CD4-positive, CD25-positive, alpha-beta regulatory T cell (primary cell): ENCODE measurements at places on chromosomes 5 and 9.

- no peak for DNase-seq
Measured at GRCh38 chr9:2764353-2764752, 47.0 kb downstream of the KCNV2 start.

DNA sequence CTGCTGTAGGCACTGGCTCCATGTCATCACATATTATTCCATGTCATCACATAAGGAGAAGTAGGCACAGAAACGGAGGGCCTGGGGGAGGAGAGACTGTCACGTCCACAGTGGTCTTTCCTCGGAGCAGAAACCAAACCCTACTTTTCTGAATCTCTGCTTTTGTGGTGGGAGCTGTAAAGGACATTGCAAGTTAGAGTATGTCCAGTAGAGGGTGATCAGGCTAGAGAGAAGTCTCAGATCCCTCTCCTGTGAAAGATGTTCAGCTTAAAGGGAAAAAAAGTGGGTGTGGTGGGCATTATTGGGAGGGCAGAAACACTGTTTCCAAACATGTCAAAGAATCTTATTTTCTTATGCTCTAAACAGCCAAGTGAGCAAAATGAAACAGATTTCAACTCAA lies 19.4 kb upstream of the FBP2 start:
- no peak for DNase-seq

GRCh38 chr5:170818232-170818631 lies 34.7 kb downstream of the GABRP start:
- no peak for DNase-seq

DNA sequence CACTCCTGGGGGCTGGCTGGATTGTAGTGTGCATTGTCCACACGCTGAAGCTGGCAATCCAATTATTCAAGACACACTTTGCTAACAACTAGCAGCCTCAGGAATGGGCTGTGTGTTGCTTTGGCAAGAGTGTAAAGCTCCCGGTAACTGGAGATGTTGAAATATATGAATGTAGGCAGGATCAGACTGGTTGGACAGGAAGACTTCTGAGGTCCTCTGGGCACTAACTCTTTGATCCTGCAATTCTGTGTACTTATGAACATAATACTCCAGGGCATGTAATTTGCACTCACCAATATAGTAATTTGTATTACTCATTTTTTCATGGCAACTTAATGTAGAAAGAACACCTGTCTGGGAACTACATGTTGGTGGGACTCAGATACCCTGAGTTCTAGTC lies 106.7 kb upstream of the SLC28A3 start:
- DNase-seq: no peak

- peak; percentile 60 for DNase-seq
Measured at GRCh38 chr5:10355071-10355889, 1.8 kb downstream of the MARCHF6 start.

GRCh38 chr5:29367176-29367833 lies 1826.2 kb upstream of the CDH6 start:
- no peak for DNase-seq

DNA sequence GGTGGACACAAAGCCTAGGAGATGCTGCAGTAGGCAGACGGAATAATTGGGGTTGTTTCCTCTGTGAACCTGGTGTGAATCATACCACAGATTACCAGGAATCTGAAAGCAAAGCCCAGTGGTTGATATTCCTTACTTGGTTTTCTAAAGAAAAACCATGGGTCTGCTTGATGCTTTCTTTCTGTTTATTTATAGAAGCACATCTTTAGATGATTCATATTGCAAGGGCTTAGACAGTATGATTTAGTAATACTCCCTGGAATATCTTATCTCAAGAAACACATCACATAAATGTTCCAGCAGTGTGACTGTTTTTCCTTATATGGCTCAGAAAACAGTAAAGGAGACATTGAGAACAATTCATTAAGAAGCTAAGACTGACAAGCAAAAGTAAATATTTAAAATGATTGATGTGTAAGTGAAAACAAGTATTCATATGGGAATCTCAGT lies 623.3 kb downstream of the RAB3C start:
- DNase-seq: no peak

GRCh38 chr9:78074385-78075291 lies 43.0 kb upstream of the GNAQ start:
- no peak for DNase-seq

DNA sequence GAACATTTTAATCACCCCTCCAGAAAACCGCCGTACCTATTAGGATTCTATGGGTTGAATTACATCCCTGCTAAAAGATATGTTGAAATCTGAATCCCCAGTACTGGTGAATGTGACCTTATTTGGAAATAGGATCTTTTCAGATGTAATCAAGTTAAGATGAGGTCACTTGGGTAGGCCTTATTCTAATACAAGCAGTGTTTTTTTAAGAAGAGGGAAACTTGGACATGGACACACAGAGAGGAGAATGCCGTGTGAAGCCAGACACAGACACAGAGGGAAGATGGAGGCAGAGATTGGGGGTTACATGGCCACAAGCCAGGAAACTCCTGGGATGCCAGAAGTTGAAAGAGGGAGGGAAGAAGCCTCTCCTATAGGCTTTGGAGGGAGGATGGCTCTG lies 183.5 kb downstream of the GNA14 start:
- DNase-seq: no peak

- no peak for DNase-seq
Measured at GRCh38 chr9:847505-847904, 6.0 kb downstream of the DMRT1 start.

DNA sequence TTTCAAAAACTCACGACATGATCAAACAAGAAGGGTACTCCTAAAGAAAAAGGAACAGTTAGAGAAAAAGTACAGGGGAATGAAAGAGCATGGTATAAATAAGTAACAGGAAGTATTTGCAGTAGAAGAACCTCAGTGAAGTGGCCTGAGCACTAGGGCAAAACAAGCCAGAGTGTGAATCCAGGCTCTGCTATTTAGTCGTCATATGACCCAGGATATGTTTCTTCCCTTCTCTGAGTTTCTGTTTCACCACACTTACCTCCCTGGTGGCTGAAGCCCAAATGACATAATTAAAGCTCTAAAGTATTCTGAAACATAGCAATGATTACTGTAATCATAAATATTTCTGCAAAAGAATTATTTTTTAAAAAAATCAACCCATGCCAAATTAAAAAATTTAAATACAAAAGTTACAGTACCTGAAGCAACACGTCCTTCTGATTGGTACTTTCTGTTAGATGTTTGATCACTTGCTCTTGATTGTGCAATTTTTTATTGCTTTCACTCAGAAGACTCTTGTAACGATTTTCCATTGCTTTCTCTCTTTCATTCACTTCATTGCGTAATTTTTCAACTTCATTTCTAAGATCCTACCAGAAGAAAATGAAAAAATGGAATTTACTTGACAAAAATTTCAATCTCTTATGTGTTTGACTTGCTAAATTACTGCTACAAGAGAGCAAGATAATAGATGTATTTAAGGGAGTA lies 88.9 kb downstream of the CDK5RAP2 start:
- DNase-seq: no peak

DNA sequence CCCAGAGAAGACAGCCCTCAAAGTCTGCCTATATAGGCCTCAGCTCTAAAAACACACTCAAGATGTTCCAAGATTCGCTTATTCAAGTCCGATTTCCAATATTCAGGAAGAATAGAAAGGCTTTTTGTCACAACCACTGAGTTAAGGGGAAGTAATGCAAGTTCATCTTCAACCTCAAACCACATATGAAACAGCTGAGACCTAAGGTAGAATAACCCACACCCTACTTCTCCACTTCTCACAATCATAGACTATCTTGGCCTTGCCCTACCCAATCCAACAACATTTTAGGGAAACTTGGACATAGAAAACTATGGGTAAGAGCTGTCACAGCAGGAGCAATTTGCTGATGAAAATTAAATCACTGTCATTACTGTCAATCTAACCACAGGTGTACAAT lies 152.0 kb upstream of the LRRTM2 start:
- DNase-seq: no peak

GRCh38 chr5:32342656-32343055 lies 29.9 kb upstream of the MTMR12 start:
- no peak for DNase-seq

- DNase-seq: peak; percentile 83
Measured at GRCh38 chr5:32613050-32613672, 27.8 kb downstream of the SUB1 start.

DNA sequence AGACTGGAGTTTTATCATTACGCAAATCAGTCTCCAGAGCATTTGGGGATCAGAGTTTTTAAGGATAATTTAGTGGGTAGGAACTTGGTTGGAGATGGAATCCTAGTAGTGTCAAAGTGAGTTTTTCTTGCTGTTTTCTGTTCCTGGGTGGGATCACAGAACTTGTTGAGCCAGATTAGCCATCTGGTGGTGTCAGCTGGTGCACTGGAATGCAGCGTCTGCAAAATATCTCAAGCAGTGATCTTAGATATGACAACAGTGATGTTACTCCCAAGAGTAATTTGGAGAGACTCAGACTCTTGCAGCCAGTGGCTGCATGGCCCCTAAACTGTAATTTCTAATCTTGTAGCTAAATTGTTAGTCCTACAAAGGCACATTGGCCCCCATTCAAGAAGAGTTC lies 1257.8 kb downstream of the MAT2B start:
- DNase-seq: no peak

DNA sequence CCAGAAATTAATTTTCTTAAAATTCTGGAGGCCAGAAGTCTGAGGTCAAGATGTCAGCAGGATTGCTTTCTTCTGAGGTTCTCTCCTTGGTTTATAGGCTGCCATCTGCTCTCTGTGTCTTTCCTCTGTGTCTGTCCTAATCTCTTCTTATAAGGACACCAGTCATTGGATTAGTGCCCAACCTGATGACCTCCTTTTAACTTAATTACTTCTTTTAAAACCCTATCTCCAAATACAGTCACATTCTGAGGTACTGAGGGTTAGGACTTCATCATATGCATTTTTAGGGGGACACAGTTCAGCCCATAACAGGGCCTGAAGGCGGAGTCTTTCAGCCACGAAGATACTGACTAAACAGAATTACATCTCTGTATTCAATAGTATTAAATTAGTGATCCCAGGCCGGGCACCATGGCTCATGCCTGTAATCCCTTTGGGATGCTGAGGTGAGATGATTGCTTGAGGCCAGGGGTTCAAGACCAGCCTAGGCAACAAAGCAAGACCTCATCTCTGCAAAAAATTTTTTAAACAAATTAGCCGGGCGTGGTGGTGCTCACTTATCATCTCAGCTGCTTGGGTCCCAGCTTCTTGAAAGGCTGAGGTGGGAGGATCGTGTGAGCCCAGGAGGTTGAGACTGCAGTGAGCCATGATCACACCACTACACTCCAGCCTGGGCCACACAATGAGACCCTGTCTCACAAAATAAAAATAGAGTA lies 5.9 kb upstream of the RPS6 start:
- no peak for DNase-seq

DNA sequence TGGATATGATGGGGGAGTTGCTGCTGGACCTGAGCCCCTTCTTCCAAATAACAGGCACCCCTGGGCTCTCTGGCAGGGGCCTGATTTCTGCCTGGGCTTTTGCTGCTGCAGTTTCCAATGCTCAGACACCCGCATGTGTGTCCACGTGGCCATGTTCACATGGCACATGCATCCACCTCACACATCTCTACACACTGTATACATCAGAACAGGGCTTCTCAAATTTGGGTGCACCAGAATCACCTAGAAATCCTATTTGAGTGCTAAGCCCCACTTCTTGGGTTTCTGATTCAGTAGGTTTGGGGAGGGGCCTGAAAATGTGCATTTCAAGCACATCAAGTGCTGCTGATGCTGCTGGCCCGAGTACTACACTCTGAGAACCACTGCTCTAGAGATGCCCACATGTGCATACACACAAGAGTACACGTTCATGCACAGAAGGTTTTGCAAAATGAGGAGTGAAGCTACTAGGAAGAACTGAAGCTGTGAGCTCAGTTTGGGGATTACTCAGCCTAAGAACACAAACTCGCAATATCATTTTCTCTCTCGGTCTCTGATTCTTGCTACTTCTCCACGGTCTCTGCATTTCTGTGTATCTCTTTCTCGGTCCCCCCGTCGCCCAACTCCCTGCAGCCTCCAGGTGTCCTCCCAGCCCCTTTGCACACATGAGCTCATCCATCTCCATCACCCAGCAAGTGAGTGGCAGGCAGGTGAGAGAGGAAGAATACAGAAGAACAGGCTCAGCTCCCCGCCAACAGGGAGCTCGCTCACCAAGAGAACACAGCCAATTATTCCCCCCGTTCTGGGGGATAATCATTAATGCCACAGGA lies 97.0 kb downstream of the PCDH1 start:
- DNase-seq: no peak

DNA sequence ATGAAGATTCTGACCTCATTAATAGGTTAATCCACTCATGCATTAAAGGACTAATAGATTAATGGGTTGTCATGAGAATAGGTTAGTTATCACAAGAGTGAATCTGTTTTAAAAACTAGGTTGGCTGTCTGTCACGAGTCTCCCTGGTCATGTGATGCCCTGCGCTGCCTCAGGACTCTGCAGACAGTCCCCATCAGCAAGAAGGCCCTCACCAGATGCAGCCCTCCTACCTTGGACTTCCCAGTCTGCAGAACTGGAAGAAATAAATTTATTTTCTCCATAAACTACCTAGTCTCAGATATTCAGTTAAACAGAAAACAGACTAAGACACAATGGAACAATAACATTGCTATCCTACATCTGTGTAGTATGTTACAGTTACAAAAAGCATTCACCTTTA lies 227.4 kb downstream of the ASTN2 start:
- no peak for DNase-seq

GRCh38 chr5:25990771-25991170 lies 1047.6 kb downstream of the CDH9 start:
- no peak for DNase-seq

DNA sequence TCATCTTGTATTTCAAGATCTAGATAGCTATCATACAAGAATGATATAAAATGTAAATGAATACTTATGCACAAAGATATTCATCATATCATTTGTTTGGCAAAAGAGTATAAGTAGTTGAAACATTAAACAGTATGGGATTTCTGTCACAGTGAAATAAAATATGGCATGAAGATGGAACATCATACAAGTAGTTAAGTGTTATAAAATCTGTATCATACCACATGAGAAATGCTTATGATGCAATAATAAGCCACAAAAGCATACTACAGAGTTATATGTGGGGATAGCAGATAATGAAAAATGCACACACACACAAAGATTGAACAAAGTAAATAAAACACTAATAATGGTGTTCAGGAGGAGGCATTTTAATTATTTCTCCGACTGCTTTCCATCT lies 838.0 kb upstream of the DMAC1 start:
- DNase-seq: no peak

GRCh38 chr5:36200513-36200912 lies 41.2 kb downstream of the NADK2 start:
- no peak for DNase-seq

GRCh38 chr5:17219006-17219422 lies 1.6 kb downstream of the BASP1 start:
- no peak for DNase-seq

- DNase-seq: no peak
Measured at GRCh38 chr9:120689860-120690259, 24.4 kb downstream of the MEGF9 start.

GRCh38 chr5:65299861-65300260 lies 181.9 kb downstream of the ADAMTS6 start:
- no peak for DNase-seq

- DNase-seq: no peak
Measured at GRCh38 chr9:82584349-82584863, 478.5 kb downstream of the RASEF start.
